ENCODE measurements at places on chromosomes 1 and 21.

DNA sequence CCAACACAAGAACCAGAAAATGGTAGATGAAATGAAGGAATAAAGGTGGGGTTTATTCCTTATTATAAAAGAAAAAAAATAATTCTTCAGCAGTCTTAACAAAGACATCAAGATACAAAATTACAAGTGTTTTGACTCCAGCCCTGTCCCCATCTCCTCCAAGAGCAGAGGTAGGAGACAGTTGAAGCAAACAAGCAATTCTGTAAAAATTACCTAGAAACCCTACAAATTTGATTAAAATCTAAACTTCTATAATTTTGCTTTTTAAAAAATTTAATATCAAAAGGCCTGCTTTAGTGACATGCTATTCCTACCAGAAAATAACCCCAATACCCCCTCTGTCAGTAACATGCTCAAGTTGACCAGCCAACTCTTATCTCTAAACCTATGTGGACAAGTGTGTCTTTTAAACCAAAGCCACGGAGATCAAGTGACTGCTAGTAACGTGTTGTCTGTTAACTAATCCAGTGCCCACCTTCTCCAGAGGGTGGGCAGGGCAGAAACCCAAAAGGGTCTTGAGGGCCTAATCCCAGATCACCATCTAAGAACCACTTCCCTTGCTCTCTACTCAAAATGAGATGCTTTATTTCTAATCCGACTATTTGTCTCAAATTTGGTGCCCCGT lies 8.4 kb downstream of the GLUL start:
- no peak for DNase-seq

- no peak for DNase-seq
These were observed 738.5 kb upstream of the CHRM3 start for GRCh38 chr1:238647877-238648276.

- no peak for DNase-seq
These were observed 10.3 kb upstream of the SNX7 start for GRCh38 chr1:98651116-98651632.

GRCh38 chr1:204480515-204480914 lies 14.1 kb downstream of the PIK3C2B start:
- no peak for DNase-seq

- no peak for DNase-seq
These were observed 192.9 kb downstream of the PCP4 start for GRCh38 chr21:40060083-40060677.
